ENCODE measurements at places on chromosomes 11 and 22. TPM values are rescaled to one million over a fixed set of nuclear protein-coding genes. Genes with fewer than 3 reads are reported as not detected.

Gene SCGB1C1
- not detected for total RNA-seq

GRCh38 chr11:5600374-5600851 lies 4.0 kb downstream of the TRIM6 start:
- DNase-seq, result peak; percentile 93

GRCh38 chr11:60743058-60743457 lies 13.6 kb upstream of the MS4A15 start:
- no peak for DNase-seq

Gene SNX32
- 1.9 TPM for total RNA-seq

GRCh38 chr22:36129486-36130388 lies 30.8 kb downstream of the APOL3 start:
- DNase-seq, result peak; percentile 68

Gene SHANK2
- total RNA-seq, result 40.0 TPM

GRCh38 chr11:44904261-44905020 lies 46.2 kb downstream of the TP53I11 start:
- DNase-seq, result no peak

GRCh38 chr11:12599408-12600143 lies 74.6 kb upstream of the TEAD1 start:
- no peak for DNase-seq

GRCh38 chr11:18365741-18366140 lies 28.6 kb upstream of the LDHA start:
- DNase-seq, result no peak

GRCh38 chr22:23401910-23402274 lies 178.2 kb downstream of the IGLL1 start:
- DNase-seq, result no peak

Gene ARHGAP42
- total RNA-seq, result 18.5 TPM

DNA sequence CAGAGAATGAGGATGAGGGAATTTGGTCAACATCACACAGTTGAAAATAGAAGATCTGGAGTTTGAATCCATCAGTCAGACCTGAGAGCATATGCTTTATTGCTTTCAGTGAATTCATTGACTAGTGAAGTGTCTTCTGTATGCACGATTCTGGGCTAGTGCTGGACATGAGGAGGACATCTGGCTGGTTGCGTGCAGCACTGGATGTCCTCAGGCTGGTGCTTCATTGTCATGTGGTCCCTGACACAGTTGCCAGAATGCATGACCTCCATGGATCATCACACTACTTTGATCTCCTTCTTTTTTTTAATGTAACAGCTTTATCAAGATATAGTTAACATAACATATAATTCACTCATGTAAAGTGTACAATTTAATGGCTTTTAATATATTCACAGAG lies 44.5 kb upstream of the MMP7 start:
- DNase-seq, result no peak

Gene RNASEH2C
- 50.3 TPM for total RNA-seq

Gene PATE2
- total RNA-seq, result 12.5 TPM

- DNase-seq, result no peak
Measured at GRCh38 chr22:30144391-30144790, 64.1 kb downstream of the HORMAD2 start.

GRCh38 chr11:127679816-127680545 lies 679.4 kb upstream of the KIRREL3 start:
- DNase-seq, result no peak

- no peak for DNase-seq
Measured at GRCh38 chr22:49240472-49240871, 587.2 kb downstream of the BRD1 start.

Gene FDXACB1
- total RNA-seq, result 0.48 TPM

Gene TSSK2
- 1.4 TPM for total RNA-seq

GRCh38 chr11:70126494-70126893 lies 48.4 kb downstream of the ANO1 start:
- no peak for DNase-seq

DNA sequence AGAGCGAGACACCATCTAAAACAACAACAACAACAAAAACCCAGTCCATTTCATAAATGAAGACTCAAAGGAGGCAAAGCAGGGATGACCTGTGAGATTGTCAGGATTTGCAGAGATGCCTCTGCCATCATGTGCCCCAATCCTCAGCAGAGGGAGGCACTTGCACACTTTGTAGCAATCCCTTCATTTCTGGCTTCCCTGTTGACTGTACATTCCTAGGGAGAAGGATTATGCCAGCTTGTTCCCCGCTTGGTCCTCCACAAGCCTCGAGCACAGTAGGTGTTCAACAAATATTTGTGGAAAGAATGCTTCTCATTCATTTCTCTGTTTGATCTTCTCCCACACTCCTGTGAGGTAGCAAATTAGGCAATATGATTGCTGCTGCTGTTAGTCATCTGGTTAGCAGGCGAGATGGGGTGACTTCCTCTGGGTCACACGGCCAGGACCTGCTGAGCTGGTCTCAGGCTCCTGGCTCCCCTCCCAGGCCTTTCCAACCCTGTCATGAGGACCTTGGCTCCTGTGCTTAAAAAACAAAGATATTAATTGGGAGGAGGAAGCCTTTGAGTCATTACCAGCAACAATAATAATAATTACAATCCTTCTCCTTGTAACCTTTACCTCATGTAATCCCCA lies 34.1 kb downstream of the LIF start:
- peak; percentile 35 for DNase-seq

- DNase-seq, result peak; percentile 44
Measured at GRCh38 chr11:127345819-127346459, 345.4 kb upstream of the KIRREL3 start.

GRCh38 chr11:38156495-38157146 lies 1558.6 kb upstream of the RAG2 start:
- DNase-seq, result no peak

DNA sequence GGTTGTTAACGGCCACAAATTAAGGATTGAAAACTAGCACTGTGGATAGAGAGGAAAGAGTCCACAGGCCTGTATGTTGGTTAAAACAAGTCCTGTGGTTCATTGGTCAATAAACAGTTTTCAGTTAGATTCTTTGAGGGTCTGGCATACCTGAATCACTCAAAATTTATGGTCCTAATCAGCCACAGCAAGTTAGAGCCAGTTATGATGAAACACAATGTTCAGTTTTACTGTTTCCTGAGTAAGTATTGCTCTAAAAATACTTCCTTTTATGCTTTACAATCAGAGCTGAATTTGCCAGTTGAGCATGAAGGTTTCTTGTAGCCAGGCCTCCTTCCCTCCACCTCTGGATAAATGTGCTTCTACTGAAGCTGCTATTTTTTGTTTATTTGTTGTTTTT lies 12.9 kb upstream of the CAT start:
- DNase-seq, result peak; percentile 11

Gene SLC37A2
- total RNA-seq, result 8.2 TPM

DNA sequence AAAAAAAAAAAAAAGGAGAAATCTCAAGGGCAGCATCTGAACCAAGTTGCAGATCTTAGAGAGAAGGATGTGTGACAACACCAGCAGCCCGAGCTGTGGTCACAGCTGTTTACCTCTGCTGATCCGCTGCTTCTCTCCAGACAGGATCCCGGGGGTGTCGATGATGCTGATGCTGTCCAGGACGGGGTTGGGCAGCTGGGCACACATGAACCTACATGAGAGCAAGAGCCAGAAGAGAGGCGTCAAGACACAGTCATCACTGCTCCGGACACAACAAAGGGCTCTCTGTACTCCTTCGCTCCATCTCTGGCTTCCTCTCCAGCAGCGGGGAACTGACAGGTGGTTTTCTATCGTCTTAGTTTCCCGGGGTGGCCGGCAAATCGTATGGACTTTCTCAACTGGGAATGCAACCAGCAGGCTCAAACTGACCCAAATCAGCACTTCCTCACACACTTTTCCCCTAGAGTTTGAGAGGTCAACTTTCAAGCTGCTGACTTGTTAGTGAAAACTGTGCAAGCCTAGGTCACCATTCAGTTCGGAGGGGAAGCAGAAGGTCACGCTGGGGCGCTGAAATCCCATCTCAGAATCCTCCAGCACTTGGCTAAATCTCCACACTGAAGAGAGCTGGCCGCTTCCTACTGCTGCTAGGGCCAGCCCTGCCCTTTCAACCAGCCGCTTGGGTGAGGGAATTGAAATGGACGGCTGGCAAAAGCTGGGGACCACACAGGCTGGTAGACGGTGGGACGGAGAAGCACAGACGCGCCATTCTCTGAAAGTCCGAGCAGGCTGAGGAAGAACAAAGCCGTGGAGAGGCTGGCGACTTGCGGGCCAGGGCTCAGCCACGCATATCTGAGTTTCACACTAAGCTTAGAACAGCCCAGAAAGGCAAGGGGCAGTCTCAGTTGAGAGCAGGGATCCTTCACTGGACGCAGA lies 3.8 kb downstream of the EHD1 start:
- no peak for DNase-seq

Gene HIKESHI
- 46.0 TPM for total RNA-seq

Gene MAPK8IP2
- total RNA-seq, result 0.72 TPM

Gene MAP6
- 10.4 TPM for total RNA-seq

DNA sequence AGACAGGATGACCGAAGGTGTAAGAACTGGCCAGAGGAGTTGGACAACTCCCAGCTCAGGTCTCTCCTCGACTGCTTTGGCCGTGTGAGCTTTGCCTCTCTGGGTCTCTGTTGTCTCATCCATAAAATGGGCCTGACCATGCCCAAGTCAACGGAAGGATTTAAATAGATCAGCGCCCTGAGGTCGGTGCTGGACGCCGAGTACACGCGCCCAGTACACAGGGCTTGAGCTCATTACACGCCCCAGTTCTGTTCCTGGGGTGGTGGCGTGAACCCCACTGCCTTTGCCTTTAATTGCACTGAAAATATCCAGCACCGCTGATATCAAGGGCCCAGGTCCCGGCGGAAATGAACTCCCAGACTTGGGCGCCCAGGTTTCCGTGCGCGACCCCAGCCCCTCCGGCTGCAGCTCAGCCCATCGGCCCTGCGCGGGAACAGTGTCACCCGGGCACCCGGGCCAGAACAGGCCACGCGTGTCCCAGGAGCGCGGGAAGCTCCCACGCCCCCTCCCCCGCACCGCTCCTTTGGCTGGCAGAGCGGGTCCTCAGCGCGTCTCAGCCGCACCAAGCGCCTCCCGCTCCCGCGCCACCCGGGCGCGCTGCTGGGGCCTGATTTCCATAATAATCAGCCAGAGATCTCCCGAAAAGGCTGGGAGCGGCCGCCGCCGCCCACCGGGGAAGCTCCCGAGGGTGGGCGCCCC lies 42.2 kb downstream of the CYTH4 start:
- no peak for DNase-seq

Gene PLXNB2
- total RNA-seq, result 86.2 TPM
